NCI-H1930 (cell line): ENCODE measurements at places on chromosomes 7 and 10.

DNA sequence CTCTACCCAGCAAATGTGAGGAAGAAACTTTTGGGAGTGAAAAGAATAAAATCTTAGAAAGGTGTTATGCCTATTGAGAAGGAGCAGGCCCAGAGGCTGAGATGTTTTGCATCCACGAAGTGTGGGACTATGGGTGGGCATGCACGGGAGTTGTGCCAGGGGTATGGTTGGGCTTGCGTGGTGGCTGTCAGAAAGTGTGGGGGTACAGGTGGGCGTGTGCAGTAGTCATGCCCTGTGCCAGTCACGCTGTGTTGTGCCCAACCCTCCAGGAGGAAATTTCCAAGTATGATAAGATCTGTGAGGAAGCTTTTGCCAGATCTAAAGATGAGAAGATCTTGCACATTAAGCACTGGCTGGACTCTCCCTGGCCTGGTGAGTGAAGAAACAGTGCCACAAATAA, 52.9 kb upstream of the ZMIZ2 start:
- DNase-seq = no peak

GRCh38 chr7:137074391-137075030, 206.1 kb downstream of the CHRM2 start:
- no peak for DNase-seq

DNA sequence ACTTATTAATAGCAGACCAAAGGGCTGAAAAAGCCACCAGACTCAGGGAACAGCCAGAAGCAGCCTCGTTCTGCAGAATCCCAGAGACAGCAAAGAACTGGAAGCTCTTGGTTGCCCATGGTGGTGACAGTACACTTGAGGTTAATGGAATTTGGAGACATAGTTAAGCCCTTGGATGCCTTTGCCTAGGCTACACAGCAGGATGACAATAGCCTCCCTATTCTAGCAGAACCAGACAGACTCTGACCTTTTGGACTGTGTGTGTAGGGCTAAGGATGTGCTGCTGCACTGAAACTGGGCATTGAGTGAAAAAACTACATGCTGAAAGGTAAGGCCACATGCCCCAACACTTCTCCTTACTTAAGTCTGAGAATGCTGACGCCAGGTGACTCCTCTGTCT, 22.7 kb downstream of the OTUD1 start:
- no peak for DNase-seq

GRCh38 chr7:142185069-142185468, 72.8 kb downstream of the PRSS58 start:
- no peak for DNase-seq

- DNase-seq = peak; percentile 33
Observed at GRCh38 chr10:123496996-123497660, 169.0 kb upstream of the GPR26 start.

- DNase-seq = no peak
Observed at GRCh38 chr7:80781561-80781979, 137.3 kb downstream of the SEMA3C start.

DNA sequence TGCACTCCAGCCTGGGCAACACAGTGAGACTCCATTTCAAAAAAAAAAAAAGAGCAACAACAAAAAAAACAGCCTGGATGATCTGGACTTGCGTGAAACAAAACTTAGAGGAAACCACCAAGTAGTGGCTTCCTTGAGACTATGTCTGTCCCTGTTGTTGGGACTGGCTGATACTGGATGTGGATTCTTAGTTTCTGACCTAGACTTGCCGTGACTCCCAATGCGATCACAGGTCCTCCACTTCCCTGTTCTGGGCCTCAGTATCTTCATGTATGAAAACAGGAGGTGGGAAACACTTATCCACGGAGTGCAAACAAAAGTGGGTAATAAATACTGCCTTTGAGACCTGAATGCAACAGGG, 125.7 kb downstream of the PRPF18 start:
- no peak for DNase-seq

DNA sequence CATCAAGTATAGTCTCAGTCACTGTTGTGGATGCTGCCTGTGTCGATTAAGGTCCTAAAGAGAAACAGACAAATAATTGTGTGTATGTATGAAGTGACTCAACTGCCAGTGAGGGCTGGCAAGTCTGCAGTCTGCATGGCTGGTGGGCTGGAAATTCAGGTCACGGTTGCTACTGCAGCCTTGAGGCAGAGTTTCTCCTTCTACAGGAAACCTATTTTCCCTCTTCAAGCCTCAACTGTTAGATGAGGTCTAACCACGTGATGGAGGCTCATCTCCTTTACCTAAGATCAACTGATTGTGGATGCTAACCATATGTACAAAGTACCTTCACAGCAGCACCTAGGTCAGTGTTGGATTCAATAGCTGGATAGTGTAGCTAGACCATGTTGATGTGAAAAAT, 29.9 kb downstream of the MBL2 start:
- no peak for DNase-seq

- no peak for DNase-seq
Observed at GRCh38 chr7:7221599-7222038, 39.3 kb downstream of the C1GALT1 start.

- DNase-seq = no peak
Observed at GRCh38 chr10:22258471-22258870, 40.7 kb upstream of the EBLN1 start.

GRCh38 chr7:25663877-25664276, 435.6 kb upstream of the NPVF start:
- DNase-seq = no peak

- no peak for DNase-seq
Observed at GRCh38 chr10:99930731-99931550, 78.8 kb downstream of the DNMBP start.

- no peak for DNase-seq
Observed at GRCh38 chr10:113095419-113096127, 145.5 kb downstream of the TCF7L2 start.

DNA sequence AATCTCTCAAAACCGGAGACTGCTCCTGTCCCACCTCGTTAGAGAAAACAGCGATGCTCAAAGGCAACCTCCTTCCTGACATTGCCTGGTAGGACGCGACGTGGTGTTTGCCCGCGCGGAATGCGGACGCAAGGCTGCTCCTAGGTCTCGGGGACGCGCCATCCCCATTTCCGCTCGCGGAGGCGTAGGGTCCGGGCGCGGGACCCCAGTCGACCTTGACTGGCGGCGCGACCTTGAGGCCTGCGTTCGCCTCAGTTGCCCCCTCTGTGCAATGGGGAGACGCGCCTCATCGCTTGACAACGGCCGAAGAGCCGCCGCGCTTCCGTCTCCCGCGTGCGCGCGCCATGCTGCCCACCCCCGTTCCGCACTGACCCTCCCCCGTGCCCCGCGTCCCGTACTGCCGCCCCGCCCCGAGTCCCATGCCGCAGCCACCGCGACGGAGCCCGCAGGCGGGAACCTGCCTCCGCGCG, 412 bp upstream of the PPIA start:
- peak; percentile 59 for DNase-seq

DNA sequence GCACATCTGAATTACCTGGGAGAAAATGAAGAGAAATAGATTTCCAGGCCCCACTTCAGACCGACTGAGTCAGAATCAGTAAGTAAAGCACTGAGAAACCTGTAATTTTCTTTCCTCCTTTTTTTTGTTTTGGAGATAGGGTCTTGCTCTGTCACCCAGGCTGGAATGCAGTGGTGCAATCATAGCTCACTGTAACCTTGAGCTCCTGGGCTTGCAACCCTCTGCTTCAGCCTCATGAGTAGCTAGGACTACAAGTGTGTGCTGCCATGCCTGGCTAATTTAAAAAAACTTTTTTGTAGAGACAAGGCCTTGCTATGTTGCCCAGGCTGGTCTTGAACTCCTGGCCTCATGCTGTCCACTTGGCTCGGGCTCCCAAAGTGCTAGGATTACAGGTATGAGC, 260.2 kb downstream of the STK31 start:
- no peak for DNase-seq

DNA sequence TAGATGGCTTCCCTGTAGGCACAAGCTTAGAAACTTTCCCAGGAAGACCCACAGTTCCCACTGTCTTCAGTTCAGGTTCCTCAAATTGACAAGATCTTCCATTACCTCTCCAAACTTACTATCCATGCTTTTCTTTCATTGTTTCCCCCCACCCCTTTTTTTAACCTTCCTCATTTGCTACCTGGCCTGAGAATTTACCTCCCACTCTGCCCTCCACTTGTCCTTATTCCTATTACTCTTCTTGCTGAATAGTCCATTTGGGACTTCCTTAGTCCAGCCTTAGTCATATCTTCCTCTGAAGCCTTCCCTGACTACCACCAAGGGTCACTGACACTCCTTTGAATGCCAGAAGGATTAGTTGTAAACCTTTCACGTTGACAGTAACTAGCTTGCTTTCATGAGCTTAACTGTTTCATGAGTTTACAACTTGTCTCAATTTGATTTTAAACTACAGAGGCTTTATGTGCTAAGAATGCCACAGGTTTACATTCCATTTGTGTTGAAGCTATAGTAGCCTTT, 1.2 kb upstream of the CALU start:
- no peak for DNase-seq

GRCh38 chr7:37826825-37827224, 21.6 kb upstream of the NME8 start:
- DNase-seq = no peak

- DNase-seq = no peak
Observed at GRCh38 chr7:100706672-100707311, 871 bp downstream of the POP7 start.

- no peak for DNase-seq
Observed at GRCh38 chr10:118106426-118106825, 59.7 kb upstream of the RAB11FIP2 start.

- DNase-seq = no peak
Observed at GRCh38 chr10:30786131-30786530, 156.6 kb upstream of the LYZL2 start.

- no peak for DNase-seq
Observed at GRCh38 chr7:117386110-117386706, 41.1 kb downstream of the ASZ1 start.

DNA sequence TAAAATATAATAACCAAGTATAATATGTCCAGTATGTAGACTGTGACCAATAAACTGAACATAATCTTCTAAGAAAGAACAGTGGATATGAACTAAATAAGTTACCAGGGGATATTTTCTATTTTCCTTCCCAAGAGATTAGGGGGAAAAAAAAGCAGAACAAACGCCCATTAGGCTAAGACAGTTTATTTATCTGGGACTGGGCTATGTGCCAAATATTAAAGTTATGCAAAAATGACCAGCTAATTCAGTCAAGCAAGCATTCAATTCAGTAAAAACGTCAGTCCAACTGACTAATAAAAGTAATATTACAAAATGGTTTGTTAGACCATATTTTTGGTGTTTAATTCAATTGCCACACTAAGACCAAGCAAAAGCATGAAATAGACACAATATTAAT, 122.2 kb downstream of the TSPAN12 start:
- no peak for DNase-seq

- DNase-seq = no peak
Observed at GRCh38 chr7:113087071-113087998, 708 bp upstream of the GPR85 start.

DNA sequence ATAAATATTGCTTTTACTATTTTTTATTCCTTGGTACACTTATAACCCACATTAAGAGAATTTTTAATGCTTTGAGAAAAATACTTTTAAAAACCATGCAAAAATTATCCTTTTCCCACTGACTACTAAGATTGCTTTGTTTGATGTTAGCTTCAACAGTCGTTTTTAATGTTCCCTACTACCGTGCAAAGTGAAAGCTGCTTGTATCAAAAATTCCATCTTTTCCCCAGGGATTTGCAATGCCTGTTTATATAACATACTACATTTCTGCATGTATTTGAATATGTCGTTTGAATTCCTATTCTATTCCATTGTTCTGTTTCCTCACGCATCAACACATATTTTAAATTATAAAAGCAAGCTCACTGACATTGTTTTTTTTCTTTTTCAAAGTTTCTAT, 54.4 kb downstream of the TFPI2 start:
- no peak for DNase-seq
